ENCODE measurements at places on chromosomes 12 and 14. TPM values are rescaled to one million over a fixed set of nuclear protein-coding genes. Genes with fewer than 3 reads are reported as not detected.

The SLCO1B1 gene
- not detected for total RNA-seq

The ZFYVE26 gene
- total RNA-seq = 22.1 TPM

The POTEM gene
- not detected for total RNA-seq

The CFAP54 gene
- 1.1 TPM for total RNA-seq

The TMEM132C gene
- total RNA-seq = under 0.01 TPM

The MYH6 gene
- under 0.01 TPM for total RNA-seq

The RPGRIP1 gene
- under 0.01 TPM for total RNA-seq

The GDF11 gene
- 17.5 TPM for total RNA-seq

The CLEC4D gene
- under 0.01 TPM for total RNA-seq

The ANO4 gene
- total RNA-seq = not detected

The CLEC1A gene
- under 0.01 TPM for total RNA-seq

The CLEC6A gene
- not detected for total RNA-seq

The RBP5 gene
- under 0.01 TPM for total RNA-seq

The DLK1 gene
- 0.27 TPM for total RNA-seq

The ADCY6 gene
- total RNA-seq = 44.7 TPM

The KERA gene
- total RNA-seq = not detected

The C14orf119 gene
- 35.0 TPM for total RNA-seq

The RPL10L gene
- not detected for total RNA-seq

The GLS2 gene
- 0.81 TPM for total RNA-seq

The LRIG3 gene
- total RNA-seq = under 0.01 TPM

The OASL gene
- total RNA-seq = 4.6 TPM

The TSPAN11 gene
- not detected for total RNA-seq

The GLT8D2 gene
- total RNA-seq = not detected

The CD27 gene
- 1.1 TPM for total RNA-seq

The NOS1 gene
- total RNA-seq = under 0.01 TPM

The GLTP gene
- total RNA-seq = 19.7 TPM

The CCDC38 gene
- total RNA-seq = under 0.01 TPM

The RASAL1 gene
- 0.27 TPM for total RNA-seq

The FAM181A gene
- total RNA-seq = not detected

The TTC9 gene
- 5.1 TPM for total RNA-seq

The AGAP2 gene
- total RNA-seq = 82.9 TPM

The ADGRD1 gene
- 0.54 TPM for total RNA-seq

The POU6F1 gene
- total RNA-seq = 3.2 TPM

The KRT77 gene
- total RNA-seq = not detected

The CD163 gene
- total RNA-seq = 0.27 TPM

The TAS2R31 gene
- 5.1 TPM for total RNA-seq

The PAWR gene
- 40.9 TPM for total RNA-seq

The RTL1 gene
- total RNA-seq = not detected

The ITGB7 gene
- total RNA-seq = 17.0 TPM

The ERP27 gene
- 1.3 TPM for total RNA-seq

The SLC6A15 gene
- total RNA-seq = not detected

The TAS2R9 gene
- total RNA-seq = under 0.01 TPM

The R3HDM2 gene
- 35.8 TPM for total RNA-seq

The SMIM41 gene
- under 0.01 TPM for total RNA-seq

The GARIN6 gene
- total RNA-seq = not detected

The CKB gene
- 44.4 TPM for total RNA-seq

The TMTC1 gene
- 0.27 TPM for total RNA-seq

The GPR68 gene
- 0.81 TPM for total RNA-seq

The KLRF1 gene
- total RNA-seq = under 0.01 TPM

The PGAM5 gene
- 61.7 TPM for total RNA-seq

The DAO gene
- not detected for total RNA-seq

The ZBTB39 gene
- 9.4 TPM for total RNA-seq

The ADCY4 gene
- 3.8 TPM for total RNA-seq

The OTUB2 gene
- total RNA-seq = 0.54 TPM
